CD8-positive, alpha-beta T cell (primary cell): ENCODE measurements at places on chromosomes 12 and 14. TPM values are rescaled to one million over a fixed set of nuclear protein-coding genes. Genes with fewer than 3 reads are reported as not detected.

The BCL2L14 gene
- total RNA-seq, result 0.61 TPM

The SETD3 gene
- total RNA-seq, result 45.6 TPM

The LTBR gene
- 0.44 TPM for total RNA-seq

The PMEL gene
- total RNA-seq, result not detected

The FAM186B gene
- 0.50 TPM for total RNA-seq

The DPPA3 gene
- total RNA-seq, result not detected

The LHX5 gene
- total RNA-seq, result not detected

The DAO gene
- total RNA-seq, result not detected

The PIK3C2G gene
- total RNA-seq, result not detected

The KRT79 gene
- not detected for total RNA-seq

The SLC25A47 gene
- not detected for total RNA-seq
